ENCODE measurements at places on chromosomes 3 and 15. TPM values are rescaled to one million over a fixed set of nuclear protein-coding genes. Genes with fewer than 3 reads are reported as not detected.
A peak's percentile ranks its signal among the peaks of the same experiment; 100 is the strongest.

DNA sequence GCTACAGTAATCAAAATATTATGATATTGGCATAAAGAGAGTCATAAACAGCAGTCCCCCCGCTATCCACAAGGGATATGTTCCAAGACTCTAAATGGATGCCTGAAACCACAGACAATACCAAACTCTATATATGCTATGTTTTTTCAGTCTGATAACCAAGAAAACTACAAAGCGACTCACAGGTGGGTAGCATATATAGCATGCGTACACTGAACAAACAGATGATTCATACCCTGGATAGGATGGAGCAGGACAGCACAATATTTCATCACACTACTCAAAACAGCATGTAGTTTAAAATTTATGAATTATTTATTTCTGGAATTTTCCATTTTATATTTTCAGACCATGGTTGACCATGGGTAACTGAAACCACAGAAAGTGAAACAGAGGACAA is 87.0 kb upstream of the PPP2R3A start:
- DNase-seq: no peak

GRCh38 chr3:172771672-172772071 is 21.1 kb downstream of the ECT2 start:
- DNase-seq: no peak

- no peak for DNase-seq
Observed at GRCh38 chr3:51949121-51949520, 6.1 kb upstream of the GPR62 start.

- DNase-seq: no peak
Observed at GRCh38 chr3:40951636-40952035, 247.7 kb upstream of the CTNNB1 start.

GRCh38 chr3:155327430-155327829 is 33.9 kb upstream of the STRIT1 start:
- no peak for DNase-seq

DNA sequence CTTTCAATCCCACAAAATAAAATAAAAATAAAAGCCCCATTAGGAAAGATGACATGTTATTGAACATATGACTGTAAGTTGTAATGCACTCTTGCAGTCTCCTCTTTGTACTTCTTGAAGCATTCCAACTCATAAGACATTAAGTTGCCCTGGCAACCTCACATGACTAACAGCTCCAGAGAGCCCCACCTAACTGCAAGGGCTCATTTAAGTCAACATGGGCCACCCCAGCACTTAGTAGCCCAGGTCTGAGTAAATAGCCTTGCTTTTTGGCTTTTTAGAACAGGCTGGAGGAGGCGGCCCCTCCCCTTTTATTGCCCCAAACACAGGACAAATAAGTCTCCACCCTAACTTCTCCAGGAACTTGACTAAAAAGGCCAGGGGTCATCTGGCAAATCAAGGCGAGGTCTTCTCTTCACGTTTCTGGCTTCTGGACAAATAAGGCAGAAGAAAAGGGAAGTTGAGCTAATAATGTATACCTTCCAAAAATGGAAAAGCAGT is 135.1 kb downstream of the TMCO5A start:
- DNase-seq: peak; percentile 24

DNA sequence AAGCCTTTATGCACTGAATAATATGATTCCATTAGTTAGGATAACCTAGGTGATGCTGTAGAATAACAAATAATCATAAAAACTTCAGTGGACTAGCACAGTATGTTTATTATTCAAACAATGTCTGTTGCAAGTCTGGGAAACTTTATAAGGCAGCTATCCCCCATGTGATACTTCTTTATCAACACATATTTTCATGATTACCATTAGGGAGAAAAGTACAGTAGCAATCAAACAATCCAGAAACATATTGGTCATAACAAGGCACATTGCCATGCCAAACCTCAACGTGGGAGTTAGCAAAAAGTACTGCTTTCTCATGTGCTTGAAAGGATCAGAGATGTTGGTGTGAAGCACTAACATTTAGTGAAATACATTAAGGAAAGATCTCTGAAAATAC is 35.5 kb downstream of the EOMES start:
- no peak for DNase-seq

DNA sequence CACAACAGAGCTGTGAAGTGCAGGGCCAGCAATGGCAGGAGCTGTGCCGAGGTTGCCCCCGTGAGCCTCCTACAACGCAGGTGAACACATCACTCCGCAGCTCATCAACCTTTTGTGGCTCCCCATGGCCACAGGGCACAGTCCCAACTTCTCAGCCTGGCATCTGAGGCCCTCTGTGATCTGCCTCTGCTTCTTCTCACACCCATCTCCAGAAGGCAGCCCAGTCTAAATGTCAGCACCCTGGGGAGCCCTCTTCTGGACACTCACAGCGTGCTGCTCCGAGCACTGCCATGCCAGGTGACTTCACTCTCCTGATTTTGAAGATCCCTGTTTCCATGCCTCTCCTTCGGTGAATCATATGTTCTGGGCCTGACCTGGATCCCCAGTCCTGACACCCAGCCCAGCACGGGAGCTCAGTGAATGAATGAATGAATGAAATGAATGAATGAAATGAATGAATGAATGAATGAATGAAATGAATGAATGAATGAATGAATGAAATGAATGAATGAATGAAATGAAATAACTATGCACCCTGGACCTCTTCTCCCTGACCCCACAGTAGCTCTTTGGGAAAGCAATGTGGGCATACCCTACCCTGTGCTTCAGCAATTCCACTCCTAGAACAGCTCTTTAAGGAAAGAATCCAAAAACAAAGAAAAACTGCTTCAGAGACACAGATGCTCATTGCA is 17.9 kb upstream of the SKIC8 start:
- DNase-seq: no peak

- DNase-seq: no peak
Observed at GRCh38 chr3:193452338-193452737, 73.8 kb upstream of the ATP13A5 start.

GRCh38 chr15:43465100-43465499 is 27.9 kb downstream of the TP53BP1 start:
- no peak for DNase-seq

- no peak for DNase-seq
Observed at GRCh38 chr3:178056868-178057267, 479.4 kb upstream of the KCNMB2 start.

GRCh38 chr15:70669966-70670658 is 93.2 kb downstream of the UACA start:
- no peak for DNase-seq

GRCh38 chr15:80560601-80561400 is 134.3 kb upstream of the ABHD17C start:
- no peak for DNase-seq

- no peak for DNase-seq
Observed at GRCh38 chr15:90862487-90862886, 5.9 kb upstream of the FURIN start.

GRCh38 chr3:154776549-154777225 is 303.4 kb upstream of the MME start:
- no peak for DNase-seq

DNA sequence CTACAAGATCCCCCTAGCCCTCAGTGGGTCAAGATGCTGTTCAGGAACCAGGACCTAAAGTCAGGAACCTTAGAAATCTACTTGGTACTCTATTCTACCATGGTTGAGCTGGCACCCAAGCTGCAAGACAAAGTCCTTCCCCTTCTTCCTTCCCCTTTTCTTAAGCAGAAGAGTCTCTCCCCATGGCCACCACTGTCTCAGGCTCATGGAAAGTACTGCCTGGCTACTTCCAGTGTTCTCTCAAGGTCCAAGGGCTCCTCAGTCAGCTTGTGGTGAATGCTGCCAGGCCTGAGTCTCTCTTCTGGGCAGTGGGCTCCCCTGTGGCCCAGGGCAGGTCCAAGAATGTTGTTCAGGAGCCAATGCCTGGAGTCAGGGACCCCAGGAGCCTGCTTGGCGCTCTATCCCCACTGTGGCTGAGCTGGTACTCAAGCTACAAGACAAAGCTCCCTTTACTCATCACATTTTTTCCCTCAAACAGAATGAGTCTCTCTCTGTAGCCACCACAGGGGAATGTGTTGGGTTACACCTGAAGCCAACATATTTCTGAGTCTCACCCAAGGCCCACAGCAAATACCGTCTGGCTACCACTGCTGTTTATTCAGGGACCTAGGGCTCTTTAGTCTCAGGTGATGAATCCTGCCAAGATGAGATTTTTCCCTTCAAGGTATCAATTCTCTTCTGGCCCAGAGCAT is 18.1 kb upstream of the SLC27A2 start:
- DNase-seq: no peak

GRCh38 chr3:42368861-42369260 is 41.5 kb downstream of the LYZL4 start:
- DNase-seq: no peak

GRCh38 chr15:33975022-33975565 is 6.8 kb downstream of the CHRM5 start:
- DNase-seq: no peak

DNA sequence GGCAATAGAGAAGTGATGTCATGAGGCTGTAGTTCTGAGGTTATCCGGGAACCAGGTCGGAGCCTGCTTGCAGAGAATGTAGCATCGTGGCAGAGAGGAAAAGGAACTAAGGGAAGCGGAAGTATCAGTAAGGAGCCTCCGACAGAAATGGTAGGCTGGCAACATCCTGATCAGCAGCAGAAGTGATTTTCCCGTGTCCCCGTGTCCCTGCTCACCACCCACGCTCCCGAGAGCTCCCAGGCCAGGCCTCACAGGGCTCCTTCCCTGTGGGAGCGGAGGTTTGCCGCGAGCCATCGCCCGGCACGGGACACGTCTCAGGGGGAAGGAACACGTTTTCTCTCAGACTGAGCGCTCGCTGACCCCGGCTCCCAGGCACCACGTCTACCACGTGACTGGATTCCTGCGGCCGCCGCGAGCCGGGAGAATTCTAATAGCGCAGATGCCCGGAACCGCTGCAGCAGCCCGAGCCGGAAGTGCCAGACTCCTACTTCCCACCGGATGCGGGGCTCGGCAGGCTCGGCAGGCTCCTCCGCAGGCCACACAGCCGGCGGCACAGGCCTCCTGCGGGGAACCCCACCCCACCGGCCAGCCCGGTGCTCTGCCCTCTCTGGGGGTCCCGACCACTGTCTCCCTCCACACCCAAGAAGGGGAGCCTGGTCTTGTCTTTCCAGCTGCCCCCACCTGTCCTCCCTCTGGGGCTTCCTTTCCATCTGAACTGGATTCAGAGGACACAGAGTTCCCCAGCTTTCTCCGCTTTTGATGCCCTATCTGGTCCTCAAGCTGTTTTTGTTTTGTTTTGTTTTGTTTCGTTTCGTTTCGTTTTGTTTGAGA is 99.3 kb downstream of the BDH1 start:
- DNase-seq: peak; percentile 68

DNA sequence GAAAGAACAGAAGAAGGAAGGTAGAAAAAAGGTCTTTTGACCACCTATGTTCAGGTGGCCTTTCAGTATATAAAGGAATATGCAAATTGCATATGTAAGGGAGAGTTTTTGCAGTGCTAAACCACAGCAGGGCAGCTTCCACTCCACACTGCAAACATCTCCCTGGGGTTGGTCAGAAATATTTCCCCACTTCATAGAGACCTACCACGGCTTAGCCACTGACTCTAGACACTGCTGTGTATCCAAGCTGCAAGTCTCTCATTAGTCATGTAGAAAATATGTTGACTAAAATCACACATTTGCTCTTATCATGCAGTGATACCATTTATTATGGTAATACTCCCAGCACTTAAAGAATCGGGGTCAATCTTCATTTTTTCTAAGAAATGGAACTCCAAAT is 214.9 kb upstream of the NR2F2 start:
- no peak for DNase-seq

DNA sequence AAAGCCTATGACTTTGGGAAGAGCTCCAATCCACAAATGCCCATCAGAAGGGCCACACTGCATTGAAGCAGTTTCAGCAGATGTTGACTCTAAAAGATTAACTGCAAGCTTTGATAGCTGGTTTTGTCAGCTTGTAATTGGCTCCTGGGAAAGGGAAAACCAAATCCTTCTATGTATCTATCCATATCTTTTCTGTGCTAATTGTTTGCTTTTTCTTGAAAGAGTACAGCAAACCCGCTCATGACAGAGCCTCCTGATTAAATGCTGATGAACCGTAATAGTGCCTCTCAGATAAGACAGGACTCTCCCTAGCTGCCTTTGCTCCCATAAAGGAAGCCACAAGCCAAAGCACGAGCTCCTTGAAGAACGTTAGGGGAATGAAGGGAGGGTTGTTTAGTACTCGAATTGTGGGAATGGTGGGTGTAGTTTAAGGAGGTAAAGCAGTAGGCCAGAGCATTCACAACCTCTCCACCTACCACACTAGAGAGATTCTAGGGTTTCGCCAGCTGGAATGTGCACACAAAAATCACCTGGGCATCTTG is 33.6 kb upstream of the LRIG1 start:
- no peak for DNase-seq

- DNase-seq: peak; percentile 27
Observed at GRCh38 chr3:151085889-151086483, 522 bp downstream of the MED12L start.

DNA sequence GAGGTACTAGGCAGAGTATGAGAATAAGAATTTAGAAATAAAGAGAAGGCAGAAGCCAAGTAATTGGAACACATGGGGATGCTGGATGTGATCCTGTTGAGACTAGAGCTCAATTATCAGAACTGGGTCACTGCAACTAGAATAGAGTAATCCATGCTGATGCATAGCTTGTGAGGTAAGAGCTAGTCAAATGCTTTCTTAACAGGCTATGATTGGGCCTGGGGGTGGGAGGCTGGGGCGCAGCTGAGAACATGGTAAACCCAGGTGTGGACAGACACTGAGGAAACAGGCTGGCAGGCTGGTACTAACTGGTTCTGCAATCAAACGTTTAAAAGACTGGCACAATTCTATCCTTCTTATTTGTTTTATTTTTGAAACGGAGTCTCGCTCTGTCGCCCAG is 50.5 kb upstream of the LRRFIP2 start:
- DNase-seq: no peak

GRCh38 chr15:72313448-72313840 is 6.5 kb downstream of the CELF6 start:
- DNase-seq: no peak

GRCh38 chr3:196774191-196774820 is 34.6 kb downstream of the PAK2 start:
- no peak for DNase-seq

DNA sequence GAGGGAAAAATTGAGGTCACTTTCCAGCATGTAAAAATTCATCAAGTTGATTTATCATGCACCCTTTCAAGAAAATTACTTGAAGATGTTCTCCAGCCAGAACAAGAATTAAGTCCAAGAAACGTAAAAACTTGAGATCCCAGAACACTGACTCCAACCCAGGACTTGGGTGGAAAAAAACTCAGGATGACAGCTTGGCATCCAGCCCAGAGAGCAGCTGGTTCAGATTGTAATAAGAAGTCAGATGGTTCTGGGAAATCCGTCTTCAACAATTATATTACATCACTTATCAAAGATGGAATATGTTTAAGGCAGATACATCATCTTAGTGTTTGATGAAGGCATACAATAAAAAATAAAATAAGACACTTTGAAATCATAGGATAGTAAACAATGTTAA is 23.0 kb upstream of the DNAJC13 start:
- no peak for DNase-seq

GOLGA8J gene
- total RNA-seq: not detected

ACTC1 gene
- not detected for total RNA-seq

MELTF gene
- 3.5 TPM for total RNA-seq

PRTG gene
- not detected for total RNA-seq

SEMA6D gene
- total RNA-seq: not detected

GOLGA8G gene
- not detected for total RNA-seq

CDCP1 gene
- total RNA-seq: 0.32 TPM

CHRNA5 gene
- 2.7 TPM for total RNA-seq

RCCD1 gene
- total RNA-seq: 30.9 TPM

IL12A gene
- not detected for total RNA-seq
